Jurkat, Clone E6-1 (cell line): ENCODE measurements at places on chromosomes 12 and 14.

DNA sequence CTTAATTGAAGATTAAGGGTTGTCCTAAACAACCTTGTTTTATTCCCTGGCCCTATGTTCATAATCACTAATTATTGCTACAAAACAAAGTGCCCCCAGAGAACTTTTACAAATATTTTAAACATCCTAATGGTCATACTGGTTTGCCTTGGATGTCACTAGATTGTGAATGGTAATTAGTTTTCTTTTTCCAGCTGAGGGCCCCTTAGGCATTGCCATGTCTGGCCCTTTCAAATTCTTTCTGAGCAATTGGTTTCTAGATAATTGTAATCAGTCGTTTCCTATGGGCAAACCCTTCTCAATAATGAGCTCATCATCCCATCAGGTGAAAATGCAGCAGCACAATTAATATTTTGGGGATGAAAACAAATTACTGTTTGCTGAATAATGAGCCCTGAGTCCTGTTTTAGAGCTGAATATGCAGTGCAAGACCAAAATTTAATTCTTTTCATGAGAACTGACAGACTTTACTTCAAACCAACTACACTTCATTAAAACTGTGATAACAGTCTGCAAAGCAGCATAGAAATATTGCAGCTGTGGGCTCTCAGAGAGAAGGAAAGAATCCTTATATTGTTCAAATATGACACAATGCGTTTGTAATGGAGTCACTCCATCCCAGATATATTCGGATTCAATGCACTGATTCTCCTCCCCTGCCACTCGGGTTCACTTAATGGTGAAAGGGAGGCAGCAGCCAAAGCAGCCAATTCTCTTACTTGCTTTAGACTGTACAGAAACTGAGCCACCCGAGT is 67.7 kb upstream of the ARHGAP5 start:
- no peak for DNase-seq

GRCh38 chr12:6476489-6476888 is 6.0 kb upstream of the VAMP1 start:
- no peak for DNase-seq

DNA sequence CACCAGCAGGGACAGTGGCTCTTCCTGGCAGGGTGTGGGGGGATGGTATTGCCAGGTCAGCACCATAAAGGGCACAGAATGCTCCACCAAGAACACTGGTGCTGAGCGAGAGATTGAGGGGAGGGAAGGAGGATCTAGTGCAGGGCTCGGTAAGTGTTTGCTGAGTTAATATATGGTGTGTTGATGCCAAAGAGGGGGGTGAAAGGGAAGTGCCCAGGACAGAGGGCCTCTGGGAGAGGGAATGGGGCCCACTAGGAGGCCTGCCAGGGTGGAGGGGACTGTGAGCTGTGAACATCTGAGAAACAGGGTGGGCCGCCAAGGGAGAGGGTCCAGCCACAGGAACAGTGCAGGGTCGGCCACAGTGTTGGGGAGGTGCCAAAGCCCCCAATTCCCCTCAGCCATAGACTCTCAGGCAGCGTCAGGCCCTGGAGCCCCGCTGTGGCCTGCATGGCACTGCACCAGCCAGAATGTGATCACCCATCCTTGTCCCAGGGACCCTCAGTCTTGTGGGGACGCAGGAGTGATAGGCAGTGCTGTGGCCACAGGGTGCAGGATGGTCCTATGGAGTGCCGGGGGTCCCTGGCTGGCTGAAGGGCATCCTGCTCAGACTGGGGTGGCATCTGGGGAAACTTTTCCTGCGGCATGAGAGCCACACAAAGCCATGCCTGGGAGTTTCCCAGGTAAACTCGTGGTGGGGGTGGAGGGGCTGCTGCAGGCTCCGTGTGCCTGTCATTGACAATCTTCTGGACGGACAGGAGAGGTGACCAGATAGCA is 11.9 kb downstream of the RIN3 start:
- no peak for DNase-seq

DNA sequence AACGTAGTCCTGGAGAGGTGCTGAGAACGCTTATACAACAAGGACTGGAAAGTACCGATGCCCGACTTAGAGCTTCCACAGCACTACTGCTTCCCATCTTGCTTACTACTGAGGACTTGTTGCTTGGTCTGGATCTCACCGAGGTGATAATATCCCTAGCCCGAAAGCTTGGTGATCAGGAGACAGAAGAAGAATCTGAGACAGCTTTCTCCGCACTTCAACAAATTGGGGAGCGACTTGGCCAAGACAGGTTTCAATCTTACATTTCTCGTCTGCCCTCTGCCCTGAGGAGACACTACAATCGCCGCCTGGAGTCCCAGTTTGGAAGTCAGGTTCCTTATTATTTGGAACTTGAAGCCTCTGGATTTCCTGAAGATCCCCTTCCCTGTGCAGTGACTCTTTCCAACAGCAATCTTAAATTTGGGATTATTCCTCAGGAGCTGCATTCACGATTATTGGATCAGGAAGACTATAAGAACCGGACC is 1.1 kb downstream of the TOGARAM1 start:
- no peak for DNase-seq

- no peak for DNase-seq
Observed at GRCh38 chr12:132507656-132508490, 17.9 kb downstream of the FBRSL1 start.

- no peak for DNase-seq
Observed at GRCh38 chr12:113119980-113120669, 15.4 kb downstream of the RASAL1 start.

DNA sequence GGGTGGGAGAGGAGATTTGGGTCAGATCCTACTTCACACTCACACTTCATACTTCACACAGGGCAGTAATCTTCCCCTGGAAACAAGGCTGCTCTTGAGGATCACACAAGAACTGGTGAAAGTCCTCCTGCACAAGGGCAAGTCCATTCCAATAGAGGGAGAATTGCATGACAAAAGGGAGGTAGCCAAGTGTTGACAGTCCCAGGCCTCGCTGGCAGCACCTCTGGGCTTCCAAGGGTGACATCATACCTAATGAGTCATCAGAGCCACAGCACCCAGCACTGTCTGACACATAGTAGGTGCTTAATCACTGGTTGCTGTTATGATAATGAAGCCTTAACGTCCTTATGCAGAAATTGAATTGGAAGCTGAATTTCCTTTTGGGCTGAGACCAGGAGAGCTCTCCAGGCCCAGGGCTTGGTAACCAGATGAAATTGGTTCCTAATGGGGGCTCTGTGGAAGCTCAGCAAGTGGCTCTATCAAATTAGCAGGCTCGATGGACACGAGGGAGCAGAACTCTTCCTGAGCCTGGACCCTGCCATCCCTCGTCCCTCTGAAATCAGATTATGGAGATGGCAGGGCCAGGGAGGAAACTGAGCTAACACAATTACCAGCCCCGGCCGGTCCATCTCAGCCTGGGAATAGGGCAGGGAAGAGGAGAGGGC is 58.8 kb upstream of the ACTN1 start:
- no peak for DNase-seq

DNA sequence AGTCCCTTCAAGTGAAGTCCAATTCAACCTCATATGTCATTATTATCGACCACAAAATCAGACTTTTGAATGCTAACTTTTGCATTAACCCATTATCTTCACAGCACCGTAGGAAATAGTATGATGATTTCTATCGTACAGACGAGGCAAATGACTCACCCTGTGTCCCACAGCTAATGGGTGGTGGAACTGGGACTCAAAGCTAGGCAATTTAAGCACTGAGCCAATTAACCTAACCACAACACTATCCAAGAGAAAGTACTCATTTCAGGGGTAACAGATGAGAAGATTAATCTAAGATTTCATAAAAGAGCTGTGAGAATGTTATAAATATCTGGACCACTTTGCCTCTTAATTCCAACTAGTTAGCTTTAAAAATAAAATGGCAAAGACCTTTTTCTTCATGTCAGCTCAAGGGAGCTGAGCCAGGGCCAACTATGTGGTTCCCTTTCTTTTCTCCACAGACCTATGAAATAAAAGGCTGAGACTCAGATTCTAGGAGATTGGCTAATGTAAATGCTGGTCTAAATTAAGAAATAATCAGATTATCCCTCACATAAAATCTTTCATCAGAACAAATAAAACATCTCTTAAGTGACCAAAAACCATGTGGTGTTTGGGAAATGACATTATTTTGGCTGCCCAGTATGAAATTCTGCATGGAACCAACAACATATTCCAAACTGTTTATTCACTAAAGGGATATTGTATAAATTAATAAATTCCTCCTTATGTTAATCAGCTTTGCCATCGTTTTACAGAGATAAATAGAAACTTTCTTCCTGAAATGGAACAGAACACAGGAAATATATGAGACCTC is 4.9 kb downstream of the PTGER2 start:
- DNase-seq: peak; percentile 32

GRCh38 chr12:22333713-22334409 is 646 bp downstream of the ST8SIA1 start:
- no peak for DNase-seq

DNA sequence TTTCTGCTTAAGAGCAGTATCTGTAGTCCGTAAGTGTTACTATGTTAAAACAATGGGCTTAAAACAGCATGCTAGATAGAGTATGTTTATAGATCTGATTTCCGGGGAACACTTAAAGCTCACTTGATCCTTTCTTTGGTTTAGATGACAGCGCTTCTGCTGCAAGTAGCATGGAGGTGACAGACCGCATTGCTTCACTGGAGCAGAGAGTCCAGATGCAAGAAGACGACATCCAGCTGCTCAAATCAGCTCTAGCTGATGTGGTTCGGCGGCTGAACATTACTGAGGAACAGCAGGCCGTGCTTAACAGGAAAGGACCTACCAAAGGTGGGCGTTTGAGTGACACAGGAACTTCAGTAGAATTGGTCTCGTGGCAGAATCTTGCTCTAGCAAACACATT is 57.5 kb downstream of the EML1 start:
- DNase-seq: no peak

- no peak for DNase-seq
Observed at GRCh38 chr14:29650554-29651269, 276.9 kb downstream of the PRKD1 start.

GRCh38 chr12:91877022-91877421 is 268.6 kb downstream of the BTG1 start:
- peak; percentile 94 for DNase-seq
